ENCODE measurements at places on chromosomes 3 and 15.

GRCh38 chr3:88059380-88060170 is 520 bp downstream of the ZNF654 start:
- no peak for DNase-seq

- DNase-seq = no peak
These were observed 467.1 kb upstream of the THBS1 start for GRCh38 chr15:39113741-39114140.

DNA sequence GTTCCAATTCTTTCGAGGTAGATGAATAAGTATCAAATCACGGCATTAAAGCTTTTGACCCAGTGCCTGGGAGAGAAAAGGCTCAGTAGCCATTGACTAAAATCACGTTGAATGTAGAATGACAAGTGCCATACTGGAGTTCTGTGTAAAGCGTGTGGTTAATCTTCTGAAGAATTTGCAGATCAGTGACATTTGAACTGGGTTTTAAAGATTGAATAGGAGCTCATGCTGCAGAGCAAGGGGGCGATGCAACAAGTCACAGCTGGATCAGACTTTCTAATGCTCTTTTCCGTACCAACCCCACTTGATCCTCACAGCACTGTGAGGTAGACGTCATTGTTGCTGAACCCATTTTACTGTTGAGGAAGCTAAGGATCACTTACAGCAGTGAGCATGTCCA is 49.5 kb upstream of the TPM1 start:
- DNase-seq = no peak

GRCh38 chr15:38928431-38928830 is 363.8 kb upstream of the RASGRP1 start:
- DNase-seq = no peak

DNA sequence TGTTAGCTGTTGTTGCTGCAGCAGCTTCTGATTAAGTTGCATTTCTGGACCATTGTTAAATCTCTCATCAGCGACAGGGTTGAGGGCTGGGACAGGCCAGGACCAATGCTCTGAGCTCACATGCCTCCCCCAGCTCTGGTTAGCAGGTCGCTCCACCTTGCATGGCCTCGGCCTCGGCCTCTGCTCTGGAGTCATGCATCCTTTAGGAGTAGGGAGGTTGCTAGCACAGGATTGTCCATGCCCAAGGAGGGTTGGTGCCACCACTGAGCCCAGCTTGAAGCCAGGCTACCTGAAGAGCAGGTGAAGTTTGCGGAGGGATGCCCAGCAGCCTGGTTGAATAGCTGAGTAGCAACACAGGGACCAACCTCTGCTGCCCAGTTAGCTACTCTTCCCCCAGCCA is 11.2 kb upstream of the CPNE9 start:
- no peak for DNase-seq

- no peak for DNase-seq
These were observed 561.8 kb upstream of the MDFIC2 start for GRCh38 chr3:70874196-70874595.

DNA sequence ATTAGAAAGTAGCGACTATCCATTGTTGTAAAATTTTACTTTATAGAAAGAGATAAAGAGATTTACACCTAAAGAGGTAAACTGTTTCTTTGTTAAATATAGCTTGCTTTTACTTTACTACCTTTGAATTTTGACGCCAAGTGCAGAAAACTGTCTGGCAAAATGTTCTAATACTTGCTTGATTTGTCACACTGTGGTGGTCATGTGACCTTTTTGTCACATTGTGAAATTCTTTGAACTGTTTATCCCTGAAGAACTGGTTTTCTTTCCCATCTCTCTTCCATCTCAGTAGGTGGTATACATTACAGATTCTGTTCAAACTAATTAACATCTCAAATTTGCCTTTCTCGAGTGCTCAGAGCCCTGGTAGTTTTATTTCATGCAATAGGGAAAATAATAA is 327.4 kb downstream of the NAALADL2 start:
- no peak for DNase-seq

- DNase-seq = no peak
These were observed 175.6 kb upstream of the RASGRP1 start for GRCh38 chr15:38740206-38740605.

- DNase-seq = no peak
These were observed 54.5 kb downstream of the MRPS25 start for GRCh38 chr3:15010664-15011063.

DNA sequence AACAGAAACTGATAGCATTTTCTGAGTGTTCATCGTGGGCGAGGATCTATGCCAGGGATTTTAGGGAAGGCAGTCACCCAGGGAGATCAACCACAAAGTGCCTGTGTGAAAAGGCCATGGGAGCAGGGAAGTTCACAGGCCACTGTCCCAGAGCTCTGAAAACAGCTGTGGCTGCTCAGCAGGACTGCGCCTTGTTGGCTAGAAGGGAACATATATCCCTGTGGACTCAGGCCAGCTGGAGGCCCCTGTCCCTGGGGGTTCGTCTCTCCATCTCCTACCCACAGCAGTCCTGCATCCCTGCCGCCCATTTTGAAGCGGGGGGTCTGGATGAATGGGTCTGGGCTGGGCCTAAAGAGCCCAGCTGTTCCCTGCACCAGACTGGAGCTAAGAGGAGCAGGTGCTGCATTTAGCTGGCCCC is 27.8 kb downstream of the PPCDC start:
- DNase-seq = no peak

GRCh38 chr3:131962982-131963381 is 71.8 kb downstream of the CPNE4 start:
- DNase-seq = no peak

DNA sequence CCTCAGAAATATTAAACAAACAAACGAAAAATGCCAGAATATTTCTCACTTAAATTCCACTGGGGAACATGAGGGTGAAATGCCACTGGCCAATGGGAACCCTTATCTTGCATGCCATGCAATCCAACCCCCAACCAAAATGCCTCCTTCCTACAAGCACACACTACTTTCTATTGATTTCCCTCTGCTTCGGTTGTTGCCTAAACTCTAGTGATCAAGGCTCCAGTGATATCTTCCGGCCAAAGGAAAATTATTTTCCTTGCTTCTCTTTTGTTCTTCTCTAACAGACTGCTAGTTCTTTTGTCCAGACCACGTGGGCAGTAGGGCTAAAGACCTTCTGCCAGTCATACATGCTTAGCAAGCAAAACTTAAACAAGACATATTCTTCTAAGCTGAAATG is 115.7 kb downstream of the TMCC1 start:
- no peak for DNase-seq

DNA sequence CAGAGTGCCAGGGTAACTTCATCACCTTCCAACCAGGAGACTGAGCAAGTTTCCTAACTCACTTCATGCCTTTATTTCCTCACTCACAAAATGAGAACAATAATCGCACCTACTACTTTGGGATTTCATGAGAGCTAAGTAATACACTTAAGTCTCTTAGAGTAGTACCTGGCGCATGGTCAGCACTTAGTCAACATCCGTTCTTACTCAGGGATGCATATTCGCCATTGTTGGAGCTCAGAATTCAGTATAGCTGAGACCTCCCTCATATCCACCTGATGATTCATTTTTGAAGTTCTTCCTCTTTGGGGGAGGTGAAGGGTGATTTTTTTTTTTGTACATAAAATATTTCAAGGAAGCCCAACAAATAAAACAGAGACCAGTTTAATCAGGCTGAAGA is 188.2 kb downstream of the AGBL1 start:
- no peak for DNase-seq

DNA sequence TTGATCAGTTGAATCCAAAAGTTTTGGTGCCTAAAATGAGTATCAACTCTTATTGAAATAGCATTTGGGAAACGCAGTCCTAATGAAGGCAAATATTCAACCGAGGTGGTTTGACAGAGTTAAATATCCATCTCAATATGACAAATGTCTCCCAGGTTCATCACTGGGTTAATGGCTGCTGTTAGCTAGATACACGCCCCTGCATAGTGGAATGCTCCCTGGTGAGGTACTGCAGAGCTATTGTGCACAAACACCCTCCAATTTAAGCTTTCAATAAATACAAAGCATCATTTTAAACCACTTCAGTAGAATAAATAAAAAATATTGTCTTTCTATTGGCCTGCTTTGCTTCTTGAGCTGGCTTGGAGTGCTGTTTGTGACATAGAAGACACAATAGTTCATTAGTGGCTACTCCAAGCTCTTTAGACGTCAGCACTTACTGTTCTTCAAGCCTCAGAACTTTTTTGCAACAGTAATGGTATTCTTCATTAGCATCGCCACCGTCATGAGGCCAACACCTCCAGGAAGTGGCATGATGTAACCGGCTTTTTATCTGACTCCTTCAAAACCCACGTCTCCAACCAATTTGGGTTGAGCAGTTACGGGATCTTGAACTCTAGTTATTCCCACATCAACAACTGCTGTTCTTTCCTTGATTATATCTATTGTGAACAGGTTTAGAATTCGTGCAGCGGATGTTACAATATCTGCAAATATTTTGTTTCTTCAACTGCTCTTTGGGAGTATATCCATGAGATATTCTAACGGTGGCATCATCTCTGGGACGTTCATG is 1159.6 kb upstream of the EPHA6 start:
- peak; percentile 7 for DNase-seq

- no peak for DNase-seq
These were observed 31.0 kb downstream of the ATP10A start for GRCh38 chr15:25832158-25832557.

DNA sequence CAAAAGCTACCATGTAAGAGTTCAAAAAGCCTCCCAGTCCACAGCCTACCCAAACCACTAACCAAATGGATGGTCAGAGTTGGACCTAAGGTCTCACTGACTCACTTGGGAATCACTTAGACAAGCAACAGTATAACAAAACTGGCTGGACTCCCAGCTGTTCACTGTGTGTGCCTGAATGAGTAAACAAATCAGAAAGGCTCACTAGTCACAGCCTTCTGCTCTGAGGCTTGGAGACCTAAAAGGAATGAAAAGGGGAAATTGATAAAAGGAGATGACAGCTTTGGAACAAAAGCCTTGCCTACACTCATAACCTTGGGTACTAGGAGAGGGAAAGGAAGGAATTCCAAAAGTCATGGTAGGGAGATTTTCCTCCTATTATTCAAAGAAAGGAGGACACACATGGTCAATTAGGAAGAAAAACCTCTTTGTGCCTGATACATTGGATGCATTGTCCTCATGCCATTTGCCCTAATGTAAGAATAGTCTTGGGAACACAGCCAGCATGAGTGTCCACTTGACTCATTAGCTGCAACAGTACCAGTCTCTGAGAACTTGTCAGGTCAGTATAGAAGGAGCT is 92.3 kb downstream of the FRMD5 start:
- DNase-seq = no peak

- no peak for DNase-seq
These were observed 7.1 kb downstream of the CELSR3 start for GRCh38 chr3:48655606-48656005.

- no peak for DNase-seq
These were observed 211.6 kb downstream of the TNIK start for GRCh38 chr3:171248426-171249111.

DNA sequence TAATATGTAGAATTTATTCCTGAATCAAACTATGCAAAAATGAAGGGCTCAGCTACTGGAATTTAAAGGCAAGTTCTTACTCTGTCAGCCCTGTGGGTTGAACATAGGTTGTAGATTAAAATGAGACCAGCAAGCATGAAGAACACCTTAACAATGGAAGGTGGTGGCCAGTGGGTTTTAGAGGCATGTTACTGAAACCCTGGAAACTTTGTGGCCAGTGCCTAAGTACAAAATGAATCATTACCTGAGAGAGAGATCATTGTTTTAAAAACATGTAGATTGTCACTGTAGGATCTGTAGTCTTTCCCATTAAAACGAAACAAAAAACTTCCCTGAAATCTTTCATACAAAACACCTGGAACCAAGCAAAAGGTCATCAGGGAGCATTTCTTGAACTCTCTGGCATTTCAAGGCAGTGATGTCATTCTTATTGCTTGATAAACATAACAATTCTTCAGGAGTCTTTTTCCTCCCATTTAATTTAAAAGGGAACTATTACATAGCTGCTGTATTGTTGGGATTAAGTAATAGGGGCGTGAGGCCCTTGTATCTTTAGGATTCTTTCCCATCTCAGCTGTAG is 51.8 kb downstream of the TMEM108 start:
- no peak for DNase-seq

DNA sequence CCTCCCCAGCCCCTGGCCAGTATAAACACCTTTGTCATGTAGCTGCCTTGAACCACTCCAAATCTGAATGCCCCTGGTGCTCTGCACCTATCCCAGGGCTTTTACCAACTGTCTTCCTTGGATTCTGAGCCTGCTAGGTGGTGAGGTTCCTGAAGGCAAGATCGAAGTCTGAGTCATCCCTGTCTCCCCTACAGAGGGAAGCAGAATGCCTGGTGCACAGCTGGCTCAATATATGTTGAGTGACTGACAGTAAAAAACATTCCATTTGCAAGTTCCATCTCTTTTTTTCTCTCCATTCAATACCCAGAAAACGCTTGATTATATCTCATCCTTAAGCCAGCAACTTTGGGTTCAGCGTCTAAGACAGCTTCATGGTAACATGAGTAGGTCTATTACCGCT is 24.7 kb downstream of the SLC24A1 start:
- DNase-seq = no peak

DNA sequence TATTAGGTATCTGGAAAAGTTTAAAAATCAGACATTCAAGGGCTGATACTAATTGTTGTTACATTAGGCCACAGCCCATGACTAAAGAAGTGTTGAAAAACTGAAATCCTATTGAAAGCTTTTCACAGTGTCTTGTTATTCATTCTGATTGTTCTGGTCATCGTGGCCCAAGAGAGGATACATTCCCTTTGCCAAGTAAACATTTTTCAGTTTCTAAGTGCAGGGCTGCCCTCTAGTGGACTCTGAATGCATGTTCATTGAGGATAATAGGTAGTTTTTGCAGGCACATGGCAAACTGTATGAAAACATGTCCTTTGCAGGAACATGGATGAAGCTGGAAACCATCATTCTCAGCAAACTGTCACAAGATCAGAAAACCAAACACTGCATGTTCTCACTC is 181.1 kb downstream of the MYRIP start:
- no peak for DNase-seq

DNA sequence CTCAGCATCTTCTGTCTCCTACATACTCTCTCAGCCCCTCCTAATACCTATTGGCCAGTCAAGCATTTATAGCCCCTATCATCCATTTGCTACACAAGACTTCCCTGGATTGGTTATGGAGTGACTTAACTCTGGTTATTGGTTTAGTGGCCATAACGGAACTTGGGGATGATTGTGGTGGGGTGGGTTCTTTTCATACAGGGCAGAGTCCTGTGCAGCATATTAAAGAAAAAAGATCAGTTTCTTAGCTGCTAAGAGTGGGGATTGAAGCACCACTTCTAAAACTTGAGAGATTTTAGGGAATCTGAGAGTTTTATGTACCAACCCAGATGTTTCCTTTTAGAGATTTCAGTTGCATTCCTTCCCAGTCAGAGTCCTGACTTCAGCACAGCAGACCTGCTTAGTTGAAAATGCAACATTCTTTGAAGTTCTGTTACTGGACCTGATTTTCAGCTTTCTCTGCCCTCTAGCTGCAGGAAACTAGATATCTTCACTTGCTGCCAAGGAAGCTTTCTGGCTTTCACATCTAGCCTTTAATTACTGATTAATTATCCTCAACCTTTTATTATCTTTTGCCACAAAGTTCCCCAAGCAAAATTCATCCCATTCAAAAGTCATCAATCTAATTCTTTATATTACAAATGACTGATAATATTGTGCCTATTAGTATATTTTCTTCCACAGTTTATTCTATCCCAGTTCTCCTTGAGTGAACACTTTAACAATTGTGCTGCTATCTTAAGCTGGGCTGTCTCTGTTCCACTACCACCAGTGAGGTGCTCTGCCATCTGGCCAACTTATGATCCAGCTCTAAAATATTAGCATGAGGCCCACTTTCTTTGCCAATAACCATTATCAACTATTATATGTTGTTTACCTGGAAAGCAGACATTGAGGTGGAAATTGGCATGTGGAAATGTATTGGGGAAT is 906.0 kb upstream of the ALCAM start:
- DNase-seq = peak; percentile 22
